ENCODE measurements at places on chromosomes 6 and 20. TPM values are rescaled to one million over a fixed set of nuclear protein-coding genes. Genes with fewer than 3 reads are reported as not detected.

GRCh38 chr20:43450841-43451799, 6.6 kb upstream of the SRSF6 start:
- no peak overlapping the region for H3K4me3 ChIP-seq
- H3K4me1 ChIP-seq, result no peaks in the 10 kb centered on the region
- H3K36me3 ChIP-seq, result no peaks in the 10 kb centered on the region
- H3K27ac ChIP-seq, result no peak overlapping the region

GRCh38 chr20:44171775-44172571, 15.0 kb downstream of the JPH2 start:
- H3K36me3 ChIP-seq, result no peaks in the 10 kb centered on the region
- H3K27ac ChIP-seq, result no peak overlapping the region
- H3K4me1 ChIP-seq, result peaks cover 2% of the 10 kb centered on the region
- DNase-seq, result no peak
- H3K27me3 ChIP-seq, result peaks cover 10% of the 10 kb centered on the region

Gene RBM24
- total RNA-seq, result 4.0 TPM

Gene PDE7B
- total RNA-seq, result 0.61 TPM

Gene GSTA2
- total RNA-seq, result not detected

- no peak overlapping the region for H3K4me3 ChIP-seq
- H3K4me1 ChIP-seq, result no peaks in the 10 kb centered on the region
- DNase-seq, result no peak
- H3K27me3 ChIP-seq, result peaks cover 9% of the 10 kb centered on the region
- H3K27ac ChIP-seq, result no peak overlapping the region
Observed at GRCh38 chr20:43787937-43788336, 61.1 kb upstream of the GTSF1L start.
